ENCODE measurements at places on chromosomes 3 and 15. TPM values are rescaled to one million over a fixed set of nuclear protein-coding genes. Genes with fewer than 3 reads are reported as not detected.

- H3K27ac ChIP-seq: no peak overlapping the region
- peaks cover 41% of the 10 kb centered on the region for H3K4me1 ChIP-seq
- no peaks in the 10 kb centered on the region for H3K27me3 ChIP-seq
Observed at GRCh38 chr15:89137926-89138325, 49.7 kb downstream of the ABHD2 start.

DNA sequence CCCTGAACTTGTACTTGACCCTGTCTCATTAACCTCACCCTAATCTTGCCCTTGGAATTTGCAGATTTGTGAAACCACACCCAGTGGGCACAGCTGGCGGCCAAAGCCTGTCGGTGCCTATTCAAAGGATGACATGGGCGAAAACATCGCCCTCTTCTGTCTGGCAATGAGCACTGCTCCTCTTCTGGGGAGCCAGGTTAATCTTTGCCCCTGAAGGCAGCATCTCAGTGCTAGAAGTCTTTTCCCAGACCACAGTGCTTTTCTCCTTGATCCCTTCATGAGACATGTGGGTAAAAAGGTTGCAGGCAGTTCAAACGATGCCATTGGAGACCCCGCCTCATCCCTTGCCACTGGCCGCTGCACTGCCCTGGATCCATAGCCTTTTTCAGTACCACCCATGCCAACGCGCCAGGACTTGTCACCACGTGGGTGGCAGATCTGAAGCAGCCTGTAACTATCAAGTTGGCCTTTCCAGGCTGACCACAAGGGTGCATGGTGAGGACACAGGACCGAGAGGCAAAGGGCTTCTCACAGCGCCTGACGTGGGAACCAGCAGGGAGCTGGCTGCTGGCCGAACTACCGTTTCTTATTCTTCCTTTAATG, 6.5 kb upstream of the DNASE1L3 start:
- H3K27ac ChIP-seq: no peak overlapping the region
- peaks cover 7% of the 10 kb centered on the region for H3K27me3 ChIP-seq
- peak; percentile 64 for DNase-seq
- H3K4me1 ChIP-seq: peaks cover 16% of the 10 kb centered on the region
- H3K36me3 ChIP-seq: no peaks in the 10 kb centered on the region

FBXL22 gene
- 0.79 TPM for total RNA-seq

DNA sequence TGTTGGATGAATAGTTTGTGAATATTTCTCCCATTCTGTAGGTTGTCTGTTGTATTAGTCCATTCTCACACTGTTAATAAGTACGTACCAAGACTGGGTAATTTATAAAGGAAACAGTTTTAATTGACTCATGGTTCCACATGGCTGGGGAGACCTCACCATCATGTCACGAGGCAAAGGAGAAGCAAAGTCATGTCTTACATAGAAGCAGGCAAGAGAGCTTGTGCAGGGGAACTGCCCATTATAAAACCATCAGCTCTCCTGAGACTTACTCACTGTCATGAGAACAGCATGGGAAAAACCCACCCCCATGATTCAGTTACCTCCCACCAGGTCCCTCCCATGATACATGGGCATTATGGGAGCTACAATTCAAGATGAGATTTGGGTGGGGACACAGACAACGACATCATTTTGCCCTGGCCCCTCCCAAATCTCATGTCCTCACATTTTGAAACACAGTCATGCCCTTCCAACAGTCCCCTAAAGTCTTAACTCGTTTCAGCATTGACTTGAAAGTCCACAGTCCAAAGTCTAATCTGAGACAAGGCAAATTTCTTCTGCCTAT, 133.2 kb downstream of the LMLN start:
- H3K4me3 ChIP-seq: no peak overlapping the region
- DNase-seq: no peak
- H3K4me1 ChIP-seq: no peaks in the 10 kb centered on the region
- no peak overlapping the region for H3K27ac ChIP-seq
- H3K27me3 ChIP-seq: peaks cover 33% of the 10 kb centered on the region
